ENCODE measurements at places on chromosomes 5 and 9.
A peak's percentile ranks its signal among the peaks of the same experiment; 100 is the strongest.

DNA sequence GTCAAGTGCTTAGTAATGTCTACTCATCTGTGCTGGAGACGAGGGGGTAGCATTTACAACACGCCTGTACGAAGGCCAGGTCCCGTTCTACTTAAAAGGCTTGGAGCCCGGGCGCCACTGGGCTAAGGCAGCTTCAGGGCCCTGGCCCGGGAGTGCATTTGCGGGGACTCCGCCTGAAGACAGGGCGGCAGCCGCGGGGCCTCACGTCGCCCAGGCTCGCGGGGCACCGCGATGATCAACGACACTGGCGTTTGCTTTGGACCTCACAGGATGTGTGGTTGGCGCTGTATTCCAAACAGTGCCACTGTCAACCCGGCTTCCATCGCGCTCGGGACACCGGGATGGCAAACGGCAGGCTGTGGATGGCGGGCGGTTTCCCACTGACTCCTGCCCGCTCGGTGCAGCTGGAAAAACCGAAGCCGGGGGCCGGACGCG is 1.1 kb upstream of the TENT4A start:
- H3K27ac ChIP-seq = peak overlapping the region; percentile 98
- H3K36me3 ChIP-seq = no peaks in the 10 kb centered on the region
- H3K4me3 ChIP-seq = peak overlapping the region; percentile 79
- no peaks in the 10 kb centered on the region for H3K27me3 ChIP-seq
- peak; percentile 77 for DNase-seq
- H3K4me1 ChIP-seq = no peaks in the 10 kb centered on the region

GRCh38 chr5:147504011-147504410 is 5.9 kb downstream of the DPYSL3 start:
- H3K36me3 ChIP-seq = no peaks in the 10 kb centered on the region
- H3K27me3 ChIP-seq = no peaks in the 10 kb centered on the region
- peaks cover 45% of the 10 kb centered on the region for H3K4me1 ChIP-seq
- H3K4me3 ChIP-seq = no peak overlapping the region
- peak overlapping the region; percentile 19 for H3K27ac ChIP-seq

GRCh38 chr5:142908659-142909058 is 138.5 kb downstream of the ARHGAP26 start:
- H3K27ac ChIP-seq = no peak overlapping the region
- DNase-seq = no peak
- H3K36me3 ChIP-seq = peaks cover 81% of the 10 kb centered on the region
- no peaks in the 10 kb centered on the region for H3K27me3 ChIP-seq
- no peaks in the 10 kb centered on the region for H3K4me1 ChIP-seq

GRCh38 chr5:35313291-35313690 is 83.0 kb upstream of the PRLR start:
- no peak overlapping the region for H3K27ac ChIP-seq
- no peaks in the 10 kb centered on the region for H3K27me3 ChIP-seq
- no peaks in the 10 kb centered on the region for H3K4me1 ChIP-seq
- H3K4me3 ChIP-seq = no peak overlapping the region
- H3K36me3 ChIP-seq = no peaks in the 10 kb centered on the region

DNA sequence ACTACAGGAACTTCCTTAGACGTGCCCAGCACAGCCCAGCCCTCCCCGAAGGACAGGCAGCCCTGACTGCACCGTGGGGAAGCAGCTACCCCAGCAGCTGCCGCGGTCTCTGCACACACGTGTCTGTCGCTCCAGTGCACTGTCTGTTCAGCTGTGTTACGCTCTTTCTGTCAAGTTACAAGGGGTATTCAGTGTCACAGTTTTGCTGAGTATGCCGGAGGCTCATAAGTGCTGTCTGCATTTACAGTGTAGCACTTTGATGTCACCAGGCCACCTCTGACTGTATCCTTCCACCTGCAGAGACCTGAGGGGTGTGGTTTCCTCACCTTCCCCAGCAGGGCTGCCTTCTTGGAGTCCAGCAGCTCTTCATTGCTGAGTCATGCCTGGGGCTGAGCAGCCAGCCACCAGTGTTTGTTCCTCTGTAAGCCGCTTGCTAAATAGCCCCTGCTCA is 126.8 kb downstream of the EHMT1 start:
- H3K27ac ChIP-seq = no peak overlapping the region
- no peaks in the 10 kb centered on the region for H3K27me3 ChIP-seq
- H3K4me1 ChIP-seq = no peaks in the 10 kb centered on the region
- no peak overlapping the region for H3K4me3 ChIP-seq
- peaks cover 28% of the 10 kb centered on the region for H3K36me3 ChIP-seq

DNA sequence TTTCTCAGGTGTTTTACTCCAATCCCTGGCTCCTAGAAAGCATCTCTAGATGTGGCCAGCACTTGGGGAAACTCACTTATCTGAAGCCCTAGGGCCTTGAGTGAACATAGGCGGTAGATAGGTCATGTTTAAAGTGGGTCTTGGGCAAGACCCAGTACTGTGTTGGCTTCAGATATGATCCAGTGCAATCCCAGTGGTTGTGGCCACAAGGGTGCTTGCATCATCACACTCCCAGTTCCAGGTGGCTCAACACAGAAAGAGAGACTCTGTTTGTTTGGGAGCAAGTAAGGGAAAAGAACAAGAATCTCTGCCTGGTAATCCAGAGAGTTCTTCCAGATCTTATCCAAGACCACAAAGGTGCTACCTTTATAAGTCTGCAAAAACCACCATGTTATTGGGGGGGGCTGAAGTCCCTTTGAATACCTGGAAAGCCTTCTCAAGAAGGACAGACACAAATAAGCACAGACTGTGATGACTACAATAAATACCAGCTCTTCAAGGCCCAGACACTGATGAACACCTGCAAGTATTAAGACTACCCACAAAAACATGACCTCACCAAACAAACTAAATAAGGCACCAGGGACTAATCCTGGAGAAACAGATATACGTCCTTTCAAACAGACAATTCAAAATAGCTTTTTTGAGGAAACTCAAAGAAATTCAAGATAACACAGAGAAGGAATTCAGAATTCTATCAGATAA is 114.7 kb downstream of the LURAP1L start:
- H3K27ac ChIP-seq = no peak overlapping the region
- no peaks in the 10 kb centered on the region for H3K36me3 ChIP-seq
- H3K4me3 ChIP-seq = no peak overlapping the region
- no peak for DNase-seq

- no peaks in the 10 kb centered on the region for H3K27me3 ChIP-seq
- no peaks in the 10 kb centered on the region for H3K36me3 ChIP-seq
- H3K4me3 ChIP-seq = peak overlapping the region; percentile 80
- no peaks in the 10 kb centered on the region for H3K4me1 ChIP-seq
These were observed 10.0 kb upstream of the GRIN1 start for GRCh38 chr9:137128862-137129455.

- H3K4me1 ChIP-seq = no peaks in the 10 kb centered on the region
- no peaks in the 10 kb centered on the region for H3K27me3 ChIP-seq
- H3K4me3 ChIP-seq = no peak overlapping the region
- H3K36me3 ChIP-seq = no peaks in the 10 kb centered on the region
These were observed 50.6 kb downstream of the C5orf15 start for GRCh38 chr5:133917785-133918184.

GRCh38 chr5:159104051-159104651 is 4.4 kb upstream of the EBF1 start:
- no peak overlapping the region for H3K27ac ChIP-seq
- no peaks in the 10 kb centered on the region for H3K27me3 ChIP-seq
- no peaks in the 10 kb centered on the region for H3K36me3 ChIP-seq
- no peak for DNase-seq
- H3K4me1 ChIP-seq = peaks cover 38% of the 10 kb centered on the region

GRCh38 chr5:150579462-150580400 is 60.7 kb upstream of the SYNPO start:
- H3K27ac ChIP-seq = no peak overlapping the region
- H3K27me3 ChIP-seq = no peaks in the 10 kb centered on the region
- no peaks in the 10 kb centered on the region for H3K4me1 ChIP-seq
- H3K36me3 ChIP-seq = no peaks in the 10 kb centered on the region

GRCh38 chr5:37954561-37954960 is 114.7 kb upstream of the GDNF start:
- no peak overlapping the region for H3K27ac ChIP-seq
- DNase-seq = no peak
- H3K36me3 ChIP-seq = no peaks in the 10 kb centered on the region
- H3K4me1 ChIP-seq = no peaks in the 10 kb centered on the region
- no peaks in the 10 kb centered on the region for H3K27me3 ChIP-seq
- H3K4me3 ChIP-seq = no peak overlapping the region

DNA sequence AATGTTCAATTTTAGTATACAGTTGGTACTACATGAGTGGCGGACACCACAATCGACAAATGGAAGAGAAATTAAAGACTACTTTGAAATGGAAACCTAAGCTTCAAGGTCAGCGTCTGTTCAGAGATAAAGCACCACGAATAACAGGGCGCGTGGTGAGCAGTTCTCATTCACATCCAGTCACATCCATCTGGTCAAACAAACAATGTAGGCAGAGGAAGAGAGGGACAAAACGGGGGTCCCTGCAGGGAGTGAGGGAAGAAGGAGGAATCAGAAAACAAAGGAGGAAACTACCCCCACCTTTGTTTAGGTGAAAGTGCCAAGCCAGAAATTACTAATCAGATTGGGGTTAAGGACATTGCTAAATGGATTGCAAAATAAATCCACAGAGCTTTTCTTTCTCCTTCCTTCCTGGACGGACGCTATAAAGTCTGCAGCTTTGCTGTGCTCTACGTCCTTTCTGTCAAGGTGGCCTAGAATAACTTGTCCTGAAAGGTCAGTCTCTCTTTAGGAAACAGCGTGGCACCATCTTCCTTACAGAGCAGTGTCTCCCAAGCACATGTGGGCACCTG is 138.6 kb downstream of the ENTREP1 start:
- no peak overlapping the region for H3K27ac ChIP-seq
- H3K36me3 ChIP-seq = no peaks in the 10 kb centered on the region
- no peak overlapping the region for H3K4me3 ChIP-seq
- no peaks in the 10 kb centered on the region for H3K27me3 ChIP-seq

DNA sequence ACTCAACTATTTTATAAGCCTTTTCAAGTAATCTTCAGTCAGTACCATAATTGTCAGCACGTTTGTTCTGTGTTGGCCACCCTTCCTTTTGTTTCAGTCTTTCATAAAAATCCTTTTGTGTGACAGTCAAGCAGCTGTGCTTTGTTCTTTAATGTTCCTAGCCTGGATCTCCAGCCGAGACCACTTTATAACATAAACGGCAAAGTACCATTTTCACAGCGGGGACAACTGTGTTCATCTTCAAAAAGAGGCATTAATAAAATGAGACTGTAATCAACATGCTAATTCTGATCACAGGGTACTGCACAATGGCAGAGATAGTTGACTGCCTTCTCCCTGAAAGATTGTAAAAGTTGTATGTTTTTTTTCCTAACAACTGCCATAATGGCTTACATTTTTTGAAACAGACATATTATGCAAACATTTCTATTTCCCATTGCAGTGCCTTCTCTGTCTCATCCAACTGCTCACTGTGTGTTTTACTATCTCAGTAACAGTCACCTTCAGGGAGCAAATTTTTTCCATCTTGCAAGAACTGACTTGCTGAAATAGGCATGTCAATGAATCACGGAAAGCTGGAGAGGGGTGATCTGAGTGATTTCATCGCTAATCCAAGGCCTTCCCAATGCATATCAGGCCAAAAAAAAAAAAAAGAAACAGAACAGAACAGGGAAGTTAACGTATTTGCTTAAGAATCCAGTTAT is 828.5 kb upstream of the DMAC1 start:
- H3K36me3 ChIP-seq = no peaks in the 10 kb centered on the region
- H3K27me3 ChIP-seq = no peaks in the 10 kb centered on the region
- no peak overlapping the region for H3K27ac ChIP-seq
- no peaks in the 10 kb centered on the region for H3K4me1 ChIP-seq
- no peak overlapping the region for H3K4me3 ChIP-seq
- no peak for DNase-seq

GRCh38 chr9:134793288-134794188 is 87.1 kb upstream of the FCN2 start:
- H3K4me3 ChIP-seq = no peak overlapping the region
- H3K4me1 ChIP-seq = peaks cover 12% of the 10 kb centered on the region
- DNase-seq = no peak
- H3K27me3 ChIP-seq = no peaks in the 10 kb centered on the region
- no peak overlapping the region for H3K27ac ChIP-seq
- no peaks in the 10 kb centered on the region for H3K36me3 ChIP-seq

GRCh38 chr5:71651579-71651978 is 64.4 kb downstream of the MCCC2 start:
- no peak overlapping the region for H3K27ac ChIP-seq
- no peaks in the 10 kb centered on the region for H3K27me3 ChIP-seq
- H3K4me1 ChIP-seq = no peaks in the 10 kb centered on the region
- no peak overlapping the region for H3K4me3 ChIP-seq

DNA sequence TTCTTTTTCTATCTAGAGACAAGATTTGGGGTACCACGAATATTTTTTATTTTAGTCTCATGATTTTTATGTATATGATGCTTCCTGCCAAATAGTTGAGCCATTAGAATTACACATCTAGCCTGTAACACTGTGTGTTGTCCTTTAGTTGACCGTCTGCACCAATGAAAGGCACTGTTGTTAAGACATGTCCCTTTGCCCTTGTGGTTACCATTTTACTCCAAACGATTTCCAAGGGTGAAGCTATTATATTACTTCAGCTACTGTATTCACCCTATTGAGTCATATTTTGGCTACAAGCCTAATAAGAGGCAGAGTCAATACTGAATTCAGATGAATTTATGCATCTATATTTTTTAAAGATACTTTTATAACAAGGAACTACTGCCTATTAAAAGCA is 207.6 kb downstream of the CETN3 start:
- H3K27ac ChIP-seq = no peak overlapping the region
- H3K36me3 ChIP-seq = no peaks in the 10 kb centered on the region
- DNase-seq = no peak

DNA sequence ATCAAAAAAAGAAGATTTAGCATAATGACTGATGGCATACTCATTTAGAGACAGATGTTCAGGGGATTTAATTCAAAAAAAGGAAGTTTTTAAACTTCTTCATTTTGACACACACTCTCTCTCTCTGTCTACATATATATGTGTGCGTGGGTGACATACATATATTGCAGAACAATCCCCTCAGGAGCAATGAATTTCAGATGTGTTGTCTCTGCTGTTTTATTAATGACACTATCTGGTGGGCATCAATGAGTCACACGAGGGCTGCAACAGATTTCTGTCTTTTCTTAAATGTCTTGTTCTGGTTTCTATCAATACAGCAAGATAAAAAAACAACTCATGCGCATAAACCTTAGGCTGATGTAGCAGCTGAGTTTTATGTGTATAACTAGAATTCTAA is 123.5 kb upstream of the SLCO6A1 start:
- H3K27me3 ChIP-seq = no peaks in the 10 kb centered on the region
- peaks cover 7% of the 10 kb centered on the region for H3K4me1 ChIP-seq
- no peaks in the 10 kb centered on the region for H3K36me3 ChIP-seq
- no peak overlapping the region for H3K27ac ChIP-seq
- H3K4me3 ChIP-seq = no peak overlapping the region
- no peak for DNase-seq

Data from right atrium auricular region (tissue), 2 donors.